NCI-H2081 treated with DMSO at 0.1 percent for 48 hours (cell line): ENCODE measurements at places on chromosomes 16 and 17.

DNA sequence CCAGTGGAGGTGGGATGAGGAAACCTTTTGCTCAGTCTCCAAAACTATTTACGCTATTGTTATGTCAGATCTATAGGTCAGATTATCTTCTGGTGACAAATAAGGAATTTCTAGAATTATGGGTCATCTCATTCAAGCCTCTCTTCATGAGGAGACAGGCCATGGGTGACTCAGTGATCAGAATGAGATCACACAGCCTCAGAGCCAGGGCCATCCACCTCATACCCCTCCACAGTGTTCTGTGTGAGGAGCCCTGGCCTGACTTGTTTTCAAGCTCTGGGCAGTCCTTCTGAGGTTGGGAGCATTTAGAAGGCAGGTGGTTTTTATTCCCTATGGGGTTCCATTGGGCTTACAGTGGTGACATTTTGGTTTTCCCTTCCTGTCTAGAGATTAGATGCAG, 26.5 kb downstream of the YPEL2 start:
- DNase-seq = no peak

DNA sequence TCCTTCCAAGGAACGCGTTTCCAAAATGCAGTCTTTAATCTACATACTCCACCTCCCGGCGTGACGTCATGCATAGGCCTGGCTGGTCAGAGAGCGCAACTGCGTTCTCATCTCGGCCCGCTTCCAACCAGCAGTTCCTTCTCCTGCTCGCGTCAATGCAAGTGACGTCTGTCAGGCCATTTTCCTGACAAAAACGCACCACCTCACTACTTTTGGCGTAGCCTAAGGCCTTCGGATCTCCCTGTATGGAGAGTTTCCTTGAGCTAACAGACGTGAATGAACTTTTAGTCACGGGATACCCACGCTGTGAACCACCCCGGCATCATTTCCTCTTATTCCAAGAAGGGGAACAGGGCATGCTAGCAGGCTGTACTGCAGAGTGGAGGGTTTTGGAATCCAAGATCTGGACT, 25.0 kb downstream of the TEX14 start:
- peak; percentile 49 for DNase-seq

DNA sequence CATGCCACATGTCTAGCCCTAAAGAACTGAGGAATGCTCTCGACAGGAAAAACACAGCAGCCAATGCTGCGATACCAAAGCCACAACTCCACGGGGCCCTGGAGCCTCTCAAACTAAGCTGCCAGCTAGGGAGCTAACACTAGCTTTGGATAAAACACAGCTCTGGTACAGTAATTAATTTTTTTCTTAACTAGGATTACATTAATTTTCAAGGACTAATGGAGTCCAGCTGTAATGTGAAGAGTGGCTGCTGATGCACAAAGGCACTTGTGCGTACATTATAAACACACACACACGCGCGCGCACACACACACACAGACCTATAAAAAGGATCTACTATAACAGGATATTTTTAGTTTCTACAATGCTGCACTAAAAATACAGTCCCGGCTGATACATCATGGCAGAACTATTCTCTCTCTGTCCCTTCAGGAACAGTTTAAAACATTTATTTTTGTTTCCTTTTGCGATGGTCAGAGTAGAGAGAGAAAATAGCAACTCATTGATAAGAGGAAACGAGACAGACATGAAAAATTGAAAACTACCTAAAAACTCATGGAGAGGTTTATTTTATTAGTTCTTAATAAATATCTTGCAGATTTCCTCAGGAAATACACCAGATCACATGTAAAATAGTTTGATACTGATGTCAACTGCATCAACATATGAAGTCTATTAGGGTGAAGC, 88.5 kb downstream of the SMG6 start:
- no peak for DNase-seq

DNA sequence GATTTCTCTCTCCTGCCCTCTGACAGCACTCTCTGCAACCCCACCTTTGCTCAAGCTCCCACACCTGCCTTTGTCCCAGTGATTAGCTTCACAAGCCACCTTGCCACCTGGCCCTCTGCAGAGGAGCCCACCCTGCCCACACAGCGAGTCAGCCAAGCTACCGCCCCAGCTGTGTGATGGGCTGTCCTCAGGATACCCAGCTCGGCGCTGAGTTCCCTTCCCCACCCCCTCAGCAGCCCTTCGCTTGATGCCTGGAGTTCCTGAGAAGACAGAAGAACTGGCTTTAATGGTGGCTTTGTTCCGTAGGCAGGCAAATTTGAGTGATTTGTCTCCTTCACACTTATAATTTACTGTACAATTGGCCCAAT, 266.4 kb downstream of the CBLN1 start:
- DNase-seq = no peak

- DNase-seq = no peak
These were observed 55.5 kb upstream of the IL34 start for GRCh38 chr16:70590722-70591415.

GRCh38 chr17:74408815-74409214, 23.1 kb upstream of the GPRC5C start:
- DNase-seq = peak; percentile 90

GRCh38 chr16:79336437-79337229, 263.9 kb downstream of the MAF start:
- no peak for DNase-seq

DNA sequence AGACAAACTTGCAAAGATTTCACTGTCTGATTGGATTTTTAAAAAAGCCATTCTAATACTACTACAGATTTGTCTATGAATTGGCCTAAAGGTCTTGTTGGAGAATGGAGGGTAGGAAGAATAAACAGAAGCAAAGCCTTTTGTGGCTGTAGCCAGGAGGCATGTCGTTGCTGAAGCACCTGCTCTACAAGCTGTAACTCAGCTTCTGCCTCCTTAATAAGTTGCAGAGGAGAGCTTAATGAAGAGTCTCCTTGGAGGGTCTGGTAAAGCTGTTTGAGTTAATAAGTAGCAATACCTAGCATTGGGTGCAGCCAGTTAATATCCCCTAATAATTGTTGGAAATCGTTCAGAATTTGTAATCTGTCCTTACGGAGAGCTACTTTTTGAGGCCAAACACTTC, 10.0 kb upstream of the ZNF689 start:
- DNase-seq = no peak

DNA sequence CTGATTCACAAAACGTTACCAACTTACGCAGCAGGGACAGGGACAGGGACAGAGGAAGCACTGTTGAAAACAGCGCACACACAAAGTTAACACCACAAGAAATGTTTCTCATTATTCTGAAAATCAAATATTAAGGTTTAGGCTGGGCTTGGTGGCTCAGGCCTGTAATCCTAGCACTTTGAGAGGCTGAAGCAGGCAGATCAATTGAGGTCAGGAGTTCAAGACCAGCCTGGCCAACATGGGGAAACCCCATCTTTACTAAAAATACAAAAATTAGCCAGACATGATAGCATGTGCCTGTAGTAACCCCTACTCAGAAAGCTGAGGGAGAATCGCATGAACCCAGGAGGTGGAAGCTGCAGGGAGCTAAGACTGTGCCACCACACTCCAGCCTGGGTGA, 4.2 kb downstream of the CYTH1 start:
- DNase-seq = no peak

DNA sequence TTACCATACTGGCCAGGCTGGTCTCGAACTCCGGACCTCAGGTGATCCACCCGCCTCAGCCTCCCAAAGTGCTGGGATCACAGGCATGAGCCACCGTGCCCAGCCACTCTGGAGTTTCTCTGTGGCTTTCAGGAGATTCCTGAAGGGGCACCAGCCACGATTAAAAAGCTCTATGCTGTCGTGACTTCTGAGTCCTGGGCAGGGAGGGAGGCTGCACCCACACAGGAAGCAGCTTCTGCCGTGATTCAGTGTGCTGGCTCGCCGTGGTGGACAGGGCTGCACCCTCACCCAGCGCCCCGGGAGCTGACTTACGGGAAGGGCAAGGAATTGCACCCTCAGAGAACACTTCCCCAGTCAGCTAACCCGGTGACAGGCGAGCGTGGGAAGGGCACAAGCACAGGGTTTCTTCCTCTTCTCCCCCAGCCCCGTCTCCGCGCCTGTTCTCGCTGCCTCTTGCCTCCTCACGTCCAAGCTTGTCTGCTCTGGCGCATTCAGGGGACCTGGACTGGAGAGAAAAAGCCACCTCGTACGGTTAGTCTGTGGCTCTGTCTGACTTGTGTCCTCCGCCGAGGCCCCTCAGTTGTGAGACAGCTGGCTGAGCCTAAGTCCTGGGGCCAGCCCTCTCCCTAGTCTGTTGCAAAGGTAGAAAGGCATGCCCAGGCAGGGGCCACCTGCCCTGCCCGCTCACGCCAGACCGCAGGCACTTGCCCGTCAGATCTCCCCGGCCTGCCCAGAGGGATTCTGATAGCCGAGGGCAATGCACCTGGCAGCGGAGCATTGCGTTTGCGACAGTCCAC, 145.0 kb downstream of the SEC14L1 start:
- no peak for DNase-seq

GRCh38 chr17:38605841-38606645, at the start of gene SRCIN1:
TSS of gene SRCIN1 (minus strand) at chr17:38605952. CDS start at chr17:38605705, 247 bp downstream.
- DNase-seq = no peak

DNA sequence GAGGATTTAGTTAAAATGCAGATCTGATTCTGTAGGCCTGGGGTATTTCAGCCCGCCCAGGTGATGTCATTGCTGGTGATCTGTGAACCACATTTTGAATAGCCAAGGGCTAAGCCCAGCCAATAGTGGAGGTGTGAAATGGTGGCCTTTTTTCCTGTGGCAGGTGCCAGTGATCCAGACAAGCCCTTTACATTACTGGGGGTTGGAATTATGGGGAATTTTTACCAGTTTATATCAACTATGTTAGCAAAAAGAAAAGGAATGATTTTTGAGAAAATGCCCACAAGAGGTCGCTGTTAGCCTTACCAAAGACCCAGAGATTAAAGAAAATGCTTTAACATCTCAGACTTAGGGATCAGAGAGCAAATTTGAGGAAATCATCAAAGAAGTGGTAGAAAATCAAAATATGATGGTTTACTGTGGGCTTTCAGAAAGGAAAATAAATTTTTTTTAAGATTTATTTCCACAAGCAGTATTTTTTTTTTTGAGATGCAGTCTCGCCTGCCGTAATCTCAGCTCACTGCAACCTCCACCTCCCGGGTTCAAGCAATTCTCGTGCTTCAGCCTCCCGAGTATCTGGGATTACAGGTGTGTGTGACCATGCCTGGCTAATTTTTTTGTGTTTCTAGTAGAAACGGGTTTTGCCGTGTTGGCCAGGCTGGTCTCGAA, 3.9 kb downstream of the VPS35L start:
- no peak for DNase-seq

- DNase-seq = no peak
These were observed 67.2 kb downstream of the PARN start for GRCh38 chr16:14562691-14563491.

- no peak for DNase-seq
These were observed 23.6 kb upstream of the PRSS54 start for GRCh38 chr16:58318391-58318790.

DNA sequence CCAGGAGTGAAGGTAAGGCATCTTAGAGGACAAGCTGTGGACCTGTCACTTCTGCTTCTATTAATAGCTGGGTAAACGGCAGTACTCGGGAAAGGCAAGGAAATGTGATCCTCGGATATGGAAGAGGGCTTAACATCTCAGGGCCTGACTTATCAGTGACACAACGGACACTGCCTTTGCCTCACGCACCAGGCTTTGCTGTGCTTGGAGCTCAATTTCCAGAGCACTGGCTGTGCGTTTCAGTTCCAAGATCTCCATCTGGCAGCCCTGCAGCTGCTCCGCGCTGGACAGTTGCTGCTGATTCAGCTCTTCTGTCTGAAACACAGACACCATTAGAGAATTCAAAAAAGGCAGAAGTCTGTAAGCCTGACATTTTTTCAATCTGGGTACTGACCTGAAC, 3.5 kb downstream of the KRT40 start:
- no peak for DNase-seq

DNA sequence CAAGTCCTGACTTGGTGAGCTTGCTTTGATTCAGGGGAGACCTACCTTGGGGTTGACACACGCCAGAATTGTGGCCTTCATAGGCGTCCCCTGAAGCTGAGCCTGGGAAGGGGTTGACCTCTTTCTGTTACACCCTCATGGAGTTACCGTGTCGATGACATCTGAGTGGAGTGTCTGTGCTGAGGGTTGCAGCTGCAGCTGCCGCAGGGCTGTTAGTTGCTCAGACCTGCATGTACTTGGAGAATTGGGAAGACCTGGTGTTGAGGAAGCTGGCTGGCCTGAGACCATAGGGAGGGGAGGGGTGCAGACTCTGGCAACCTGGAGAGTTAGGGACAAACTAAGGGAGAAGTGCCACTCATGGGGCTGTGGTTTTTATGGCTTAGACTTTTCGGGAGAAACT, 9.6 kb downstream of the GSE1 start:
- DNase-seq = no peak

DNA sequence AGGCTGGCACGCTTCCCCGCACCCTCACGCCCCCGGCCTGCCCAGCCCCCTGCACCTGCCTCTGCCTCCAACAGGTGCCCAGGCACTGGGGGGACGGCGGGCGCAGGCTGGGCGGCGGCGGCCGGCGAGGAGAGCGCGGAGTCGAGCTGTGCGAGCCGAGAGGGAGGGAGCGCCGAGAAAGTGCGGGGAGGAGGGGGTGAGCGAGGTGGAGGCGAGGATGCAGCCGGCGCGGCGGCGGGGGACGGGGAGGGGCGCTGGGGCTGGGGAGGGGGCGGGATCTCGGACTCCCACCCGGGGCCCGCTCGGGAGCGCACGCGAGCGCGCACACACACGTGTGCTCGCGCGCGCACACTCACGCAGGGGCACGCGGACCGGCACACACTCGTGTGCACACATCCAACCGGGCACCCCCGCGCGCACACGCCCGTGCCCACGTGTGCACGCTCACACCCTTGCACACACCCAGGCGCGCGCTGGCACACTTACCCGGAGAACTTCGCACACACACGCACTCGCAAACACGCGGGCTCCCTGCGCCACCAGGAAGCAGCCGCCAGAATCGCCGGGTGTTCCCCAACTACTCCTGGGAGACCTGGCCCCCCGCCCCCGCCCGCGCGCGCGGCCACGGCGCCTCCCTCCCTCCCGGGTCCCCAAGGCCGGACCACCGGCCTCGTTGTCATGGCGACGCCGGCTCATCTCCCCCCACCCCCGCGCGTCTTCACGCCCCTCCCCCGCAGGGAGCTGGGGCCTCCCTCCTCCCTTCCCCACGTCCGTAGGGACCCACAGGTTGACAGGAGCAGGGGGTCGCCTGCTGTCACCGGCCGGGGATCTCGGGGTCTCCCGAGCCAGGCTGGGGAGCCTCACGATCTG, at the start of gene DOC2A:
Gene DOC2A, minus strand, starts transcription at position 184 of the 870 bp plus-strand sequence. CDS start 805 bp downstream, outside the sequence.
- no peak for DNase-seq

DNA sequence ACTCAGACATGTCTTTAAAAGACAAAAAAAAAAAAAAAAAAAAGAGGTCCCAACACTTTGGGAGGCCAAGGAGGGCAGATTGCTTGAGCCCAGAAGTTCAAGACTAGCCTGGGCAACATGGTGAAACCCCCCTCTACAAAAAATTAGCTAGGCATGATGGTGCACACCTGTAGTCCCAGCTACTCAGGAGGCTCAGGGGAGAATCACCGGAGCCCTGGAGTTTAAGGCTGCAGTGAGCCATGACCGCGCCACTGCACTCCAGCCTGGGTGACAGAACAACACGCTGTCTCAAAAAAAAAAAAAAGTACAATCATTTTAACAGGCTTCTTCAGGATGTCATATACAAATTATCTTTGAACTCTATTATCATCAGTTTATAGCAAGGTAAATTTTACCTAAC, 22.0 kb downstream of the C16orf87 start:
- no peak for DNase-seq

- no peak for DNase-seq
These were observed 4.0 kb downstream of the KSR1 start for GRCh38 chr17:27460196-27460725.

GRCh38 chr17:73616873-73617404, 27.3 kb downstream of the SDK2 start:
- DNase-seq = no peak

- no peak for DNase-seq
These were observed 432.6 kb downstream of the UTP18 start for GRCh38 chr17:51692917-51693316.
